AML-193 (cell line): ENCODE measurements at places on chromosomes 4 and X.

DNA sequence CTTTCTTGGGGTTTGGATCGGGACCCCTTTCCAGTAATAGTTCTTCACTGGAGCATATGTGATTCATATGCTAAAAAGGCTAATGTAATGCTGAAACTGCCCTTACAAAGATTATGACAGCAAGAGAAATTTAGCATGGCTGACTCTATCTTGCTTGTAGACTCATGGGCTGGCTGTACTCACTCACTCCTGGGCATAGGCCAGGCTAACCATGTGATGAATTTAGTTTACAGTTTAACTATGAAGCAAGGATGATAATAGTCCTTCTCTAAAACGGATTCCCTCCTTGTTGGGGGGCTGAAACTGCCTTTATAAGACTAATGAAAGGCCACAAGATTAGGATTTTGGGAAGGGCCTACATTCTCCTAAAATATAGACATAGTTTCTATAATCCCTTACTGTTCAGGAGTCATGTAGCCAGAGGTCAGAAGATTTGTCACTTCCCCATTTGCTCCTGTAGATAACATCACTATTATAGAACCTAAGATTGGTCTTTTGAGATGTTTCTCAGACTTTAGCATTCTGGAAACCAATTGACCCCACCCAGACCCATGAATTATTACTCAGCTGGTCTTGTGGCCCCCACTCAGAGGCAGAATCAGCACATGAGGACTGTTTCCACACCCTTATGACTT is 20.8 kb upstream of the CEP135 start:
- DNase-seq = no peak

DNA sequence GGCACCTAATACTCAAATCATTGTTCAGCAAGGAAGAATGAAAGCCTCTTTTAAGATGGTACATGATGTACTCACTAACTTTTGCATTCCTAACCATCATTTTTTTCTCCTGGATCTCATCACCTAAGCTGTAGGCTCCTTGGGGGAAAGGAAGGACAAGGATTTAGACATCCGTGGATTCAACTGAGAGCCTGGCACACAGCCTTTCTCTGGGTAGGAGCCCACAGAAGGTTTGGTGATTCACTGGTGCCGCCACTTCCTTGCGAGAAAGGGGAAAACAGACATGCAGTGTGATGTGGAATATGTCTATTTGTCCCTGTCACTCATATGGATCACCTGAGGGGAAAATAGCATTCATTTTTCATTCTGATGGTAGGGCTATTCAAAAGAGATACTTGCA is 147.3 kb downstream of the PCDH7 start:
- no peak for DNase-seq

DNA sequence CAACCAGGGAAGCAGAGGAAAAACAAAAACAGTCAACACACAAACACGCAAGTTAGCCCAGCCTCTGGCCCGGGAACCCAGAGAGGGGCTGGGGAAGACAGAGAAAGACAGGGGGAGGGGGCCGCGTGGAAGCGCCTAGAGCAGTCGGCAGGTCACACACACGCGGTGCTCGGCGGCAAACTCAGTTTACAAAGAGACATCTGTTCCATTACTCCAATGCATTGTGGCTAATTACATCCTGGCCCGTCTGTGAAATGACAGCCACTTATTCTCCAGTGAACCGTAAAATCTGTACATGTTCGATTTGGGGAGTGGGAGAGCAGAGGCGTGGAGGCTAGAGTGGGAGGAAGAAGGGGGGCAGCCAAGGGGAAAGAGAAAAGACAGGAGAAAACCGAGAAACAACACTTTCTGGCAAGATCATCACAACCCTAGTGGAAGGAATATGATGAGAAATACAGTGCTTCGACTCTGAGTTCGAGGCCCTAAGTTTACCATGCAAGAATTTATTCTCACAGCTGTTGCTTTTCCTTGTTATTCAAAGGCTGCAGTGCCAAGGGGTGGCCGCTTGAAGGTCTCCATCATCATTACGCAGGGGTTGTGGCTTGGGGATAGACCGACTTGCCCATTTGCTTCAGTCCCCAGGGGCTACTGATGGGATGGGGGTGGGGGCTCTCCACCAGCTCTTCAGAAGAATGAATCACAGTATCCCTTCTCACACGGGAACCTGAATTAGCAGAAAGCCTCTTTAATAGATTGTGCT is 167.7 kb downstream of the MGST2 start:
- DNase-seq = no peak

DNA sequence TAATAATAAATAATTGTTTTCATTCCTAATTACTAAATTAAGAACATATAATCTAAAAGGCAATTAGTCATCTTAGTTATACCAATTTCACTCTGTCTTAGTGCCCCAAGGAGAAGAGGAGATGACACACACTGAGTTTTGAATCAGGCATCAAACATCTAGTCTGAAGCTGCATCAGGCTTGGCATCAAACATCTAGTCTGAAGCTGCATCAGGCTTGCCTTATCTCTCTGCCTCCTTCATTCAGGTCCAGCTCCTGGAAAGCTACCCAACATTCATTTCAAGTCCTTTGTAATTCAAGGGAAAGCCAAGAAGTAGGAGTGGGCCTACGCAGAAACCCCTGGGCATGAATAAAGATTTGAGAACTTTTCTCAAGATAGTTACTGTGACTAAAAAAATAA is 62.2 kb downstream of the SH3RF1 start:
- DNase-seq = no peak

DNA sequence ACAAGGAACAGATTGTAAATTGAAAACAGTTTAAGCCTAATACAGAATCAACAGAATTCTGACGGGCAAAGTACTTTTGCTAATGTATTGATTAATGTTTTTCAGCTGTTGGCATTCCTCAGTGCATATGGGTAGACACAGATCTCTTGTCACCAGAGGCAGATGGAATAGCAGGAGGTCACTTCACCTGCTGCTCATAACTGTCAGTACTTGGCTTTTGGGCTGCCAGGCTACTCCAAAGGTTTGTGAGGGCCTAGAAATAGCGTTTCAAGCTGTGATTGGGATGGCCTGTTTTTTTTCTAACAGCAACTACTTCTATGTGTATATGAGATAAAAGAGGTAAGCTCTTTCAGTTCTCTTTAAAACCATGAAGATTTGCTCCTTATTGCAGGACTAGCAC is 307.5 kb upstream of the ANXA10 start:
- DNase-seq = no peak

GRCh38 chrX:155148724-155149537 is 67.3 kb upstream of the VBP1 start:
- peak; percentile 18 for DNase-seq

- DNase-seq = no peak
Observed at GRCh38 chr4:94359838-94360237, 17.2 kb upstream of the HPGDS start.

DNA sequence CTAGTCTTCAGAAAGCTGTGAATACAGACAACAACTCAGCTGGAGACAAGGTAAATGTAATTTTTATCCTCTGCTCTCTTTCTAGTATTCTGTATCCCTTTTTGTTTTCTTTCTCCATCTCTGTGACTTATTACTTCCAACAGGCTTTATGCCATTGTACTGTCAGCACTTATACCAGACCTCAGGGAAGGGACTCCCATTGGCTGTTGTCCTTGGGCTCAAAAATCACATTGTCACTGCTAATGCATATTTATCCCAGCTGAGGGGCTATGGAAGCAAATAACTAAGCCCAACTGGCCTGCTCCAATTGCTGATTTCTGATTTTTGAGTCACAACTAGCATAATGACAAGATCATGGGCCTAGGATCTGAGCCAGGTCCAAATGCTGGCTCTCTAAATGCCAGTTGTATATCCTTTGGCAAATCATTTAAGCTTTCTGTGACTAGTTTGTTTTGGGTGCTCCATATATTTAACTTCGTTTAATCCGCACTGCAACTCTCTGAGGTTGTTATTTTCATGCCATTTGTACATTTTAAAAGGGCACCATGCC is 395.1 kb upstream of the GNPDA2 start:
- no peak for DNase-seq

- DNase-seq = no peak
Observed at GRCh38 chr4:7564242-7564641, 129.5 kb upstream of the PSAPL1 start.

DNA sequence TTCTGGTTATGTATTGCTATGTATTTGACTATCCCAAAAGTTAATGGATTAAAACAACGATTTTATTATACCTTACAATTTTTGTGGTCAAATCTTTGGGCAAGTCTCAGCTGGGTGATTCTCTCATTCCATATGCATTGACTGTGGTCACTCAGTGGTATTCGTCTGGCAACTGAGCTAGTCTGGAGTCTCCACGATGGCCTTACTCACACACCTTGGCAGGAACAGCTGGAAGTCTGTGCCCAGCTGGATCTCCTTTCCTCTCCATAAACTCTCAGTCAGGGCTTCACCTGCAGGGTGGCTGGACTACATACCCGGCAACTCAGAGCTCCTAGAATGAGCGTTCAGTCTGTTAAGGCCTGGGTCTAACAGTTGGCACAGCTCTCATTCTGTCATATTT is 141.1 kb upstream of the WDFY3 start:
- no peak for DNase-seq

DNA sequence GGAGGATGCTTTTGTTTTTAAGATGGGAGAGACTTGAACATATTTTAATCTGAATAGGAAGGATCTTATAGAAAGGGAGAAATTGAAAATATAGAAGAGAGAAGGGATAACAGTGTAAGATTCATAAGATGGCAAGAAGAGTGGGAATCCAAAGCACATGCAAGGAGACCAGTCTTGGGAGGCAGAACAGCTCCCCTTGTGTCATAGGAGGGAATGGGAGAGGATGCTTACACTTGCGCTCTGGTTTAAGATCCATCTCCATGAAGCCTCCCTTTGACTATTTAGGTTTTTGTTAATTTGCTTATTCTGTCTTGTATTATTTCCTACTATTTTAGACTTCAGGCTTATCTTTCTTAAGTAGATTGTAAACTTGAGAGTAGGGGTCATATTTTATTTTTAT is 42.7 kb downstream of the KIF4A start:
- DNase-seq = no peak

DNA sequence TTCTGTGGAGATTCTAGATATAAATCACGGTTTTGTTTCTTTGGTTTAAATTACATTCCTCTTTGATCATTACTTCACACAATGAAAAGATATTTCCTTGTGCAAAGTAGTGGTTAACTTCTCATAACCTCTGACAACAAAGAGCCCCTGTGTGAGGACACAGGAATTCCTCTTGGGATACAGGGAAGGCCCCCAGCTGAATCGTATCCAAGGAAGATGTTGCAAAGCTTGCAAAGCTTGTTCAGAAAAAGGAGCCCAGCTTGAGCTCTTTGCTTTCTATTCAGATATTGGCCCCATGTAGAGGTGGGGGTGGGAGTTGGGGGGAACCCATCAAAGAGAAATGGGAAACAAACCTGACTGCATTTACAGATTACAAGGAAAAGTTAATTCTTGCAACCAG is 145.7 kb downstream of the RELL1 start:
- DNase-seq = no peak

- no peak for DNase-seq
Observed at GRCh38 chr4:92183825-92184224, 119.9 kb upstream of the GRID2 start.

DNA sequence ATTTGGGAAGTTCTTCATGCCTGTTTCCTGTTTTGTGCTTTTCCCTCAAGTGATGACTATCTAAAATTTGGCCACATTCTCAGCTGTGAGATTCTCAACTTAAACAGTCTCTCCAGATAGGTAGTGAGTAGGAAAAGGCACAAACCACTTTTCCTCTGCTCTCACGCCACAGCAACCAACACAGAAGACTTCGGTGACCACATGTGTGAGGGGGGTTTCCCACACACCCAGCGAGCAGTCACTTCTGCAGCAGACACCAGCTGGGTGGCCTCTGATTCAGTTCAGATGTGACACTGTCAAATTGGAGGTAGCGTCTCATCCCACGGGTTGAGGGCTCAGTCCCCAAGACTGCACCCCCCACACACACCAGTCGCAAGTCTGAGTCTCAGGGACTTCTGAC is 25.1 kb upstream of the CLDN34 start:
- no peak for DNase-seq

DNA sequence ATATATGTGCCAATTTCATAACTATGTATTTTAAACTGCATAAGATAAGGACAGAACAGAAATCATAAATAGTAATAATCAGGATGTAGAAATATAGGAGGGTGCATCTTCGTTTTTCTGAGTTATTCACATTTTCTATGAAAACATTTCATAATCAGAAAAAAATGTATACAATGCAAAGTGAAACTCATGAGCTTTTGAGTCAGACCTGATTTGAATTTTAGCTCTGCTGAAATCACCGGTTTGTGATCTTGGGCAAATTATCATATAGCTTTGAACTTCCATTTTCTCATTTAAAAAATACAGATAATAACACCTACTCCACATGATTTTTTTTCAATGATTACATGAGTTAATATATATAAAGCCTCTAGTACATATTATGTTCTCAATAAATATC is 106.9 kb downstream of the KDR start:
- DNase-seq = no peak

DNA sequence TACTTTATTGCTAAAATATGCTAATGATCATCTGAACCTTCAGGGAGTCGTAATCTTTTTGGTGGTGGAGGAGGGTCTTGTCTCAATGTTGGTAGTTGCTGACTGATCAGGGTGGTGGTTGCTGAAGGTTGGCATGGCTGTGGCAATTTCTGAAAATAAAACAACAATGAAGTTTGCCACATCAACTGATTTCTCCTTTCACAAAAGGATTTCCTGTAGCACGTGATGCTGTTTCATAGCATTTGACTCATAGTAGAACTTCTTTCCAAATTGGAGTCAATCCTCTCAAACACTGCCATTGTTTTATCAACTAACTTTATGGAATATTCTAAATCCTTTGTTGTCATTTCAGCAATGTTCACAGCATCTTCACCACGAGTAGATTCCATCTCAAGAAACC is 19.3 kb downstream of the DDIT4L start:
- DNase-seq = no peak

DNA sequence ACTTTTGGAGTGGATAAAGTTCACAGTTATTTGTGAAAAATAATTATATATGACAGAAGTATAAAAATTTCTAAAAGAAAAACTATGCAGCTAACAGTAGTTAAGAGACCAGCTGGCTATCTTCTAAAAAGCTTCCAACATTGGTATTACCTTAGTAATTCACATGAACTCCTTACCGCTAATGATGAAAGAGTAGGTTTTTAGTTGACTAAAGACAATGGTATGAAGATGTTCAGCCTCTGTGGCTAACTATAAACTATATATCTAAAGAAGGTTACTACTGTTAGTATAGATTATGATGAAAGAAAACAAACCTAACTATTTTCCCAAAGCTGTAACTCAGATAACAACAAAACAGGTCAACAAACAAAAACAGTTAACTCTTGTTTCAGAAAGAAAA is 10.4 kb downstream of the CCNI start:
- no peak for DNase-seq

DNA sequence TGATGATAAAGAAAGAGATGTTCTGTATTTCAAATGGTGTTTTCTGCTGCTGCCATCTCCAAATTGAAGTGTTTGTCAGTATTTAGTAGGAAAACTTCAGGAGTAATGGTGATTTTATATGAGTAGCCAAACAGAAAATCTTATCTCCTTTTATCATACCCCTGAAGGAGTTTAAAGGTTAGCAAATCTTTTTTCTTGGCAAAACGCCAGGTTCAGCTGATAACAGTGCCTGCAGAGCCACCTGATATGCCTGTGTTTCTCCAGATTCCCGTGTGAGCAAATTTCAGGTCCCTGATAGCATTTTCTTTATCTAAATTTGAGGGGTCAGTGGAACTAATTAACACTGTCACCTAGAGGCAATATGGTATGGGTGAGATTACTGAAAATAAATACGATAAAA is 65.8 kb upstream of the ETNPPL start:
- no peak for DNase-seq
